ENCODE measurements at places on chromosomes 1 and 21.

- H3K4me1 ChIP-seq, result peaks cover 8% of the 10 kb centered on the region
- H3K4me3 ChIP-seq, result no peak overlapping the region
- DNase-seq, result no peak
- no peak overlapping the region for H3K27ac ChIP-seq
- peaks cover 14% of the 10 kb centered on the region for H3K27me3 ChIP-seq
- H3K36me3 ChIP-seq, result no peaks in the 10 kb centered on the region
These were observed 738.8 kb downstream of the PTPRU start for GRCh38 chr1:29975036-29975694.

GRCh38 chr21:33078907-33079582, 9.1 kb downstream of the OLIG1 start:
- peak overlapping the region; percentile 57 for H3K27ac ChIP-seq
- DNase-seq, result peak; percentile 80
- H3K27me3 ChIP-seq, result peaks cover 25% of the 10 kb centered on the region
- peaks cover 26% of the 10 kb centered on the region for H3K4me1 ChIP-seq

DNA sequence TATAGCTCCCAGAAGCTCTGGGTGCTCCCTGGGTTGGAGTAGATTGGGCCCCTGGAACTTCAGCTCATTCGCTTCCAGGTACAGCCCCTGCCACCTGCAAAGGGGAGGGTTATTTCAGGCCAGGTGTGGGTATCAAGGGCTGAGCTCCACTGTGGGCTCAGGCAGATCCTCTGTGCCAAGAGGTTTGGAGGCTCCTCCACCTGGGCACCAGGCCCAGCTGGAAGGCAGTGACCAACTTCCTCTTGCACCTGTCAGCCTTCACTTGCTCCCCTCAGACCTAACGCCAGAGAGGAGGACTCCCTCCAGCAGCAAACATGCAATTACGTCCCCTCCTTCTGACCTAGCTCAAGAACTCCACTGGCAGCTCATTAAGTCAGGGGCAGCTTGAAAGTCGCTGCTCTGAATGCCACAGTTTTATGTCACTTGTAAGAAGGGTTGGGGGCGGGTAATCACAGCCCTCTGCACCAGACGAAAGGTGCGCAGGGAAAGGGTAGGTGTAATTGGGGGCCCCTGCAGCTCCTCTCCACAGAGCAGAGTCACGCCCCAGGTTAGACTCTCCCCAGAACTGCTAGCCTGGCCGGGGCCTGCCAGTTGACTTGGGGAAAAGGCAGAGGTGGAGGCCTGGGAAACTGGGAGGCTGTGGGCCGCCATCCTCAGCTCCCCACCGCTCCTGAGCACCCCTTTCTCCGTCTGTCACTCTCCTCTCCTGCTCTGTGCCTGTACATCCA, 125.0 kb upstream of the TMPRSS2 start:
- no peak overlapping the region for H3K4me3 ChIP-seq
- DNase-seq, result peak; percentile 29
- no peak overlapping the region for H3K27ac ChIP-seq
- H3K36me3 ChIP-seq, result no peaks in the 10 kb centered on the region

GRCh38 chr1:7026169-7026568, 240.9 kb downstream of the CAMTA1 start:
- no peaks in the 10 kb centered on the region for H3K36me3 ChIP-seq
- no peak overlapping the region for H3K27ac ChIP-seq
- H3K4me1 ChIP-seq, result no peaks in the 10 kb centered on the region
- no peak overlapping the region for H3K4me3 ChIP-seq
- peaks cover 23% of the 10 kb centered on the region for H3K27me3 ChIP-seq
- no peak for DNase-seq

DNA sequence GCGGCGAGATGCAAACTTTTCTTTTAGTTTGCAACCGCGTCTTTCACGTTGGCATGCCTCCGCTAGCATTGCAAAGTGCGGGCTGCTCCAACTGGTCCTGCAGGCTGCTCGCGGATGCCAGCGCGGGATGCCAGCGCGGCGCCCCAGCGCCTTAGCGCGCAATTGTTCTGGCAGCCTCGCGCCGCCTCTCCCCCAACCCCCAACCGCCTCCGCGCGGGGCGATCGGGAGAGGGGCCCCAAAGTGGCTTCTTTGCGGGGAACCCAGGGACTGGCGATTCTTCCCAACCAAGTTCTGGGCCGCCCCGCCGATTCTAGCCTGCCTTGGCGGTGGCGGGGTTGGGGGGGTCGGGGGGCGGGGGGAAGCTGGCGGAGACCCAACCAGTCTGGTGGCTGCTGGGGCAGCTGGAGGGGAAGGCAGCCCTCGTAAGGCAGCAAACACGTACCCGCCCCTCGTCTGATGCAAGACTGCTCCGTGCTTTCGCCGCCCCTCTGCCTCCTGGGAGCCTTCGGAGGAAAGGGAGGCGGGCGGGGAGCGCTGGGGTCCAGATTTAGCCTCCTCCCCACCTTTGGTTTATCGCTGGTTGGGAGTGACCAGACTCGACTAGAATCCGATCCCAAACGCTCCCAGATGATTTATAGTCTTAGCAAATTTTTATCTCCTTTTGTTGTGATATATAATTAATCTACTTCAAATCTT, 756 bp downstream of the PHGDH start:
- DNase-seq, result no peak
- peaks cover 19% of the 10 kb centered on the region for H3K4me1 ChIP-seq
- H3K36me3 ChIP-seq, result peaks cover 6% of the 10 kb centered on the region
- no peak overlapping the region for H3K27ac ChIP-seq
- peak overlapping the region; percentile 92 for H3K4me3 ChIP-seq

- H3K36me3 ChIP-seq, result no peaks in the 10 kb centered on the region
- peaks cover 7% of the 10 kb centered on the region for H3K27me3 ChIP-seq
- H3K27ac ChIP-seq, result no peak overlapping the region
- peaks cover 7% of the 10 kb centered on the region for H3K4me1 ChIP-seq
These were observed 110.2 kb downstream of the FCRL5 start for GRCh38 chr1:157442065-157442464.

GRCh38 chr1:186628910-186629309, 51.3 kb downstream of the PTGS2 start:
- DNase-seq, result no peak
- H3K27me3 ChIP-seq, result no peaks in the 10 kb centered on the region
- H3K4me1 ChIP-seq, result peaks cover 2% of the 10 kb centered on the region
- no peaks in the 10 kb centered on the region for H3K36me3 ChIP-seq
- no peak overlapping the region for H3K4me3 ChIP-seq
- no peak overlapping the region for H3K27ac ChIP-seq

GRCh38 chr1:160251687-160252526, 10.4 kb downstream of the DCAF8 start:
- peak overlapping the region; percentile 8 for H3K27ac ChIP-seq
- no peaks in the 10 kb centered on the region for H3K4me1 ChIP-seq
- no peak overlapping the region for H3K4me3 ChIP-seq
- DNase-seq, result no peak

DNA sequence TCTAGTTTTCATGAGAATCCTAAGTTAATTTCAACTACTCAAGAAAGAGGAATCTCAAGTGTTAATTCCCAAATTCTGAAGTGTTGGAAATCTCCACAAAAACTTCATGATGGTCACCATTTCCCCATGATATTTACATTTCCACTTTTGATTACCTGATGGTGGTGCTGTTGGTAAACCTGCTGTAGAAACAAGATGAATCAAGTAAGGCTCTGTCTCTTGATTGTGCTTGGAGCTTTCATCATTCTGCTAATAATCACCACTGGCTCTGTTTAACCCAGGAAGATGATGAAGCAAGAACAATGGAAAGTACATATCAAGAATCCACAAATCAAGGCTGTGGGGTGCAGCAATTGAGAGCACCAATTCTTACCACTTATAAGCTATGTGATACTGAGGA, 77.8 kb downstream of the C4BPA start:
- no peak overlapping the region for H3K27ac ChIP-seq
- DNase-seq, result no peak
- H3K36me3 ChIP-seq, result no peaks in the 10 kb centered on the region
- H3K4me1 ChIP-seq, result no peaks in the 10 kb centered on the region
- no peak overlapping the region for H3K4me3 ChIP-seq

DNA sequence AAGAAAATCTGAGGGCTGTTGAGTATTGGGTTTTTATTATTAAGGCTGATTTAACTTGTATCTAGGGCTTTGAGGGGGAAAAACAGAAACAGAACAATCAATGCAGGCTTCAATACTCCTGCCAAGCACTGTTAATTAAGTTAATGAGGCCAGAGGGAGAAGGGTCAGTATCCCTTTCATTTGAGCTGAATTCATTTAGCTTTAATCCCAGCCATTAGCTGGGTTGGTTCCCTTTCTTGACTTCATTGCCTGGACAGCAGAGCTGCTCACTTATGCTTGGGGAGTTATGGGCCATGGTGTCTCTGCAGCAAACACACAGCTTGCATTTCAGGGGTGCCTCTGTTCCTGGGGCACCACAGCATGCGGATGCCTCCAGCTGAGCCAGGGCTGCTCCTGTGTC, 16.3 kb downstream of the TLR5 start:
- DNase-seq, result no peak
- H3K27me3 ChIP-seq, result peaks cover 29% of the 10 kb centered on the region
- H3K4me3 ChIP-seq, result no peak overlapping the region
- no peaks in the 10 kb centered on the region for H3K36me3 ChIP-seq

DNA sequence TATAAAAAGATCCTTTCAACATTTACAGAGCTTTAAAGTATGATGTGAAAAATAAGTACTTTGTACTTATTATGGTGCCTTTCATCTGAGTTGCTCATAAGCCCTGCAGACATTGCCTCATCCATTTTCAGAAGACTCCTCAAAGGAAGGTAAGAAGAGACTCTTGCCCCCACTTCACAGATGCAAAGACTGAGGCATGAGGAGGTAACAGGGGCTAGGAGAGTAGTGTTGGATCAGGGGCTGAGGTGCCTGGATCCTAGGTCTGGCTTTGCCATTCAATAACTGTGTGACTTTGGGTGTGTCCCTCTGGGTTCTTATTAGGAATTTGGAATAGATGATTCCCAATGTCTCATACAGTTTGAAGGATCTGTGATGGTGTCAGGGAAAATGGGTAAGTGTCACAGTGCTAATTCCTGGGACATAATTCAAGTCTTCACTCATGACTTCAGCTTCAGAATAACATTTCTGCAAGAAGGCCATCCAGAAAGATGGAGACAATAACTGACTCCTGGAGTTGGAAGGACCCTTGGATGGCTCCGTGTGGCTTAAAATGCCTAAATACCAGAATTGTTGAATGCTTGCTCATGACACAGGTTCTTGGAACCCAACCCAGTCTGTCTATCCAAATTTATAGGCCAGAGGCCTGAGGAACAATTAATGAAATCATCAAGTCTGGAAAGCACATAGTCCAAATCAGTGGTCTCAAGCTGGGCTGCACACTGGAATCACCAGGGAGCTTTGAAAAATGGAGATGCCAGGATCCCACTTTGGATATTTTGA, 93.1 kb upstream of the RUNX1 start:
- no peak overlapping the region for H3K27ac ChIP-seq
- no peak for DNase-seq
- H3K4me1 ChIP-seq, result peaks cover 17% of the 10 kb centered on the region
- H3K4me3 ChIP-seq, result no peak overlapping the region
- peaks cover 3% of the 10 kb centered on the region for H3K27me3 ChIP-seq
- H3K36me3 ChIP-seq, result no peaks in the 10 kb centered on the region

- no peak for DNase-seq
- H3K27ac ChIP-seq, result peak overlapping the region; percentile 82
- no peaks in the 10 kb centered on the region for H3K36me3 ChIP-seq
- peaks cover 29% of the 10 kb centered on the region for H3K27me3 ChIP-seq
- H3K4me3 ChIP-seq, result peak overlapping the region; percentile 72
- peaks cover 9% of the 10 kb centered on the region for H3K4me1 ChIP-seq
These were observed 51.9 kb upstream of the CD34 start for GRCh38 chr1:207962716-207963426.

GRCh38 chr1:205493241-205494085, 11.0 kb upstream of the CDK18 start:
- peaks cover 25% of the 10 kb centered on the region for H3K27me3 ChIP-seq
- no peak overlapping the region for H3K27ac ChIP-seq
- H3K36me3 ChIP-seq, result no peaks in the 10 kb centered on the region
- H3K4me1 ChIP-seq, result peaks cover 11% of the 10 kb centered on the region

DNA sequence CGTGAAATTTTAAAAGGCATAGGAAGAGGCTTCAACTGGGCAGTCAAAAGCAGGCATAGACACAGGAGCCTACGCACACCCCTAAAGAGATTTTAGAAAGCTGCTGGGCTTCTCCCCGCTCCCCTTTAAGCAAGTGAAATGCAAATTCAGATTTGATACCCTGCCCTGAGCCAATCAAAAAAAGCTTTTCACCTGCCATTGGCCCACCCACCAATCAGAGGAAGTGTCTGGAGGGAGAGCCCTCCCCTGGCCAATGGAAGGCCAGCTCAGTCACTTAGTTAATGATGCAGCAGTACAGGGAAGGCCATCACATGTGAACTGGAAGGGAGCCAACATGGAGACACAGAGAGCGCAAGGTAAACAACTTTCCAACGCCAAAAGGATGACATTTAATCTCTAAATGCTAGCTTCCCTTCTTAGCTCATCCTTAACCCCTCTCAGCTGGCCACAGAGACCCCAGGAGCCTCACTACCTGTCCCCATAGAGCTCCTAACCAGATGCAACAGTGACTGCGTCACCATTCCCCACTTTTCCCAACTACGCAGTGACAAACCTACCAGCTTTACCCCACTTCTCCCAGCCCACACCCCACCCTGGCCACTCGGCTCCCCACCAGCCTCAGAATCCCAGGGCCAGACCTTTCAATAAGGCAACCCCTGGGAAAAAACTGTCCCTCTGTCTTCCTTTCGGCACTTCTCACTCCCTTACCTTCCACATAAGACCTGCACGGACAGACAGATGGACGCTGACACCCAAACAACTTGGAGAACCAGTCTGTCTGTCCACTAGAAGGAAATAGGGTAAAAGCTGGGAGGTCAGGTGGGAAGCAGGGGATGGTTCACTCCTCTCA, 71.0 kb downstream of the CD46 start:
- H3K4me3 ChIP-seq, result peak overlapping the region; percentile 71
- peak overlapping the region; percentile 99 for H3K27ac ChIP-seq
- DNase-seq, result no peak
- peaks cover 66% of the 10 kb centered on the region for H3K4me1 ChIP-seq
- peaks cover 6% of the 10 kb centered on the region for H3K36me3 ChIP-seq

DNA sequence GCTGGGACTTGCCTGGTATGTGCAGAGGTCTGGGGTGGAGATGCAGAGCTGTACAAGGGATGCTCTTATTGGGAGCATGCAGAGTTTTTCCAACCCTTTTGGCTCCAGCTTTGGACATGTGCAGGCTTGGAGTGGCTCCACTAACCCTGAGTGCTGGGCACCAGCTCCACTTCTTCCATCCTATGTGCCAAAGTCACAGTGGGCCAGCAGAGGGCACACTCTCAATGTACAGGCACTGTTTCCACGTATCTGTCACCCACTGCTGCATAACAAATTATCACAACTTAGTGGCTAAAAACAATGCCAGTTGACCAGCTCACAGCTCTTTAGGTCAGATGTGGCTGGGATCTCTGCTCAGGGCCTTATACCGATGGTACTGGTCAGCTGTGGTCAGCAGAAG, 631.8 kb downstream of the AJAP1 start:
- peaks cover 12% of the 10 kb centered on the region for H3K27me3 ChIP-seq
- DNase-seq, result no peak
- H3K4me3 ChIP-seq, result no peak overlapping the region
- H3K27ac ChIP-seq, result no peak overlapping the region

DNA sequence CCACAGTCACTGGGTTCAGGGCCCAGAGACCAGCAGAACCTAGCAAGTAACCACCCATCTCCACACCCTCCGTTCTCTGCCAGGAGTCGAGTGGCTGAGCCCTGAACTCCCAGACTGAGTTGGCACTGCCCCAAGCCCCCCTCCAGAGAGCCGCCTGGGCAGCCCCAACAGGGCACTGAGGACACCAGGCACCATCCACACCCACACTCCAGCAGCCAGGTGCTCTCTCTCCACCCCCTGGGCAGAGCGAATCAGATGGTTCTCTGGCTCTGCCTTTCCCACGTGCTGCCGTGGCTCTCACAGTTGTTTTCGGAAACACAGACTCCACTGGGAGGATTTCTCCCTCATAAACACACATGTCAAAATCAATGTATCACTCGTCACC, 13.6 kb downstream of the WDR4 start:
- no peak overlapping the region for H3K4me3 ChIP-seq
- no peaks in the 10 kb centered on the region for H3K27me3 ChIP-seq
- no peaks in the 10 kb centered on the region for H3K4me1 ChIP-seq
- H3K27ac ChIP-seq, result no peak overlapping the region
- H3K36me3 ChIP-seq, result peaks cover 5% of the 10 kb centered on the region
- no peak for DNase-seq

Data from natural killer cell treated with Interleukin-12 subunit alpha and Interleukin-12 subunit beta and Interleukin-15 and Interleukin-18, amount 100 ng/mL, for 72 hours (primary cell).